Kidney capillary endothelial cell (primary cell): ENCODE measurements at places on chromosomes 2 and 18.
A peak's percentile ranks its signal among the peaks of the same experiment; 100 is the strongest.

DNA sequence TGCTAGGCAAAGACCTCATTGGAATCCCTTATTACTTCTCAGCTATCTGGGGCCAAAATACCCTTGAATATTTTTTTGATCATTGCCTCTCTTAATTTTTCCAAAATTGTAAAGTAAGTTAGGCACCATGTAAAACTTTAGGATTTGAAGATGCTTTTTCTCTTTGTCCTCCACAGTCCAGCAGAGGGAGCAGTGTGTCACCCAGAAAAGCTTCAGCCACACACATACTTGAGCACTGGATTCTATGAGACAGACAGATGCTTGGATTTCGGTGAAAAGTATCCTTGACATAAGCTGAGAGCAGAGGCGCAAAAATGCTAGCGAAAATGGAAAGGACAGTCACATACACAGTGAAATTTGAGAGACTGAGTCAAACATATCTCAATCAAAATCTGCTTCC, 74.7 kb upstream of the KCNJ3 start:
- peak; percentile 49 for DNase-seq

- DNase-seq = no peak
Measured at GRCh38 chr2:237648016-237648381, 20.6 kb downstream of the LRRFIP1 start.

GRCh38 chr2:45132551-45132950, 123.3 kb upstream of the SIX2 start:
- no peak for DNase-seq

GRCh38 chr18:3189884-3190283, 29.9 kb downstream of the MYOM1 start:
- DNase-seq = no peak

DNA sequence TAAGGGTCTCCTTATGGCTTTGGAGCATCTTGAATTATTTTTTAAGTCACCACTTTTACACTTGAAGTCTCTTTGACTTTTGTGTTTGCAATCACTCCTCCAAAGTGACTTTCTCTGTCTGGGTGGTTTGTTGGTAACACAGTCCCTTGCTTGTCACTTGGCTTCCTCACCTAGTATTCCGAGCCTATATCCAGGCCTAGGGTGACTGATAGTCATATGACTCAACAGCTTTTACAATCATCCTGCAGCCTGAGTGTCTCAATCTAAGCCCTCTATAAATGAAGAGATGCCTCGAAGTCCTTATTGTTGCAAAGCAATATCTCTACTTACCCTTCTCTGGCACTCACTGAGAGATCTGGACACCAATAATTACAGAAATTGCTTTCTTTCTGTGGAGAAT, 53.9 kb upstream of the SETBP1 start:
- no peak for DNase-seq

DNA sequence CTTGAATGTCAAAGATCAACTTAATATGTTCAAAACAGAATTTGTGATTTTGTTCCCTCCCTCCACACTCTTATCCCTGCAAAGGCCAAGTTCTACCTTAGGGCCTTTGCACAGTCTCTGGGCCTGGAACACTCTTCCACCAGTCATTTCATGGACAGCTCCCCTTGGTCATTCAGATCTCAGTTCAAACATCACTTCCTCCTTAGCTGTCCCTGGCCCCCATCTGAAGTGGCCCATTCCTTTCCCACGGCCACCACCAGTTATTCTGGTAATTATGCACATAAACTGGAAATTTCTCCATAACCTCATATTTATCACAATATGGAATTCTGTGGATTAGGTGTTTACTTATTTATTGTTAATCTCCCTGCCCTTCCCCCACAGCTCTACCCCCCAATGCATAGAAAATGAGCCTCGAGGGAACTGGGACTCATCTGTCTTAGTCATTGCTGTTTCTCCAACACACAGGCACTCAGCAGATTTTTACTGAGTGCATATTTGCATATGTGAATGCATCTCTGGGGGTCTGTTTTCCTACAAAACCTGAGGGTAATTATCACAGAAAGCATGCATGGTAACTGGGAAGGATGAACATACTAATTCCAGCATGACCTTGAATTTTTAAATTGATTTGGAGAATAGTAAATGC, 35.5 kb upstream of the SPTBN1 start:
- DNase-seq = no peak

DNA sequence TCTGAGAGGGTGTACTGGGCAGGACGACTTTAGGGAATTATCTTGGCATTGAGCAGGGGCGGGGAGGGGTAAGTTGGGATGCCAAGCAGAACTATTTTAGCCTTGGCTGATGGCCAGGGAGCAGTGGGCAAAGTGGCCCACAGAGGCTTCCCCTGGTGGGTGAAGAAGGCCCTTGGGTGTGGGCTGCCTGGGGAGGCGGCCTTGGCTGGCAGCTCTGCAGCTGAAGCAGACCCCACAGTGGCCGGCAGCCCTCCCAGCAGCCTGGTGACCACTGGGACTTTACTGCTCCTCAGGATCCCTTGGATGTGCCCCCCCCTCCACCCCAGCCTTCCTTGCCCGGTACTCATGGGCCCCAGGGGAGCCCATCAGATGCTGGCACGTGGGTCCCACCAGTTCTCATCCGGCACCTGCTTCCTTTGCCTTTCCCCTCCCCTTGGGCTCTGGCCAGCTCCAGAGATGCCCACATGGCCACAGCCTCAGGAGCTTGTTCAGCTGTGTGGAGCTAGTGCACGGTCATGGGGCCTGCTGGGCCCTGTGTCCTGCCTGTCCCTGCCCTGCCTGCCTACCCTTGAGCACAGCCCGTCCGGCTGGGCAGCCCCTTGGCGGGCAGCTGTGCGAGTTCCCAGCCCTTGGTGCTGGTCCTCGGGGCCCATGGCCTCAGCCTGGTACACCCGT, 122.1 kb upstream of the HS6ST1 start:
- DNase-seq = no peak

DNA sequence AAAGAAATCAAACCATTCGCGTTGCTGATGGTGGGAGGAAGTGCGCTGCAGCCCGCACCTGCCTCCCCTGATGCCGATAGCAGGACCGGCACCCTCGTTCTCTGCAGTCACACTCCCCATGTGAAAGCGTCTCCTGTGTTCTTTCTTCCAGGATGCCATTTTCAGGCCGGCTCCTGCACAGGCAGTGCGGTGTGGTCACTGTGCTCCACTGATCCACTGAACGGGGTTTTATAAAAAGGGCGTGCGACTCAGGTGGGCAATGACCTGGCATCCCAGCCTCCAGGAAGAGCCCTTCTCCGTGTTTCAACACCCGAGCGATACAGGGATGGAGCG, 88.3 kb upstream of the SNTG2 start:
- DNase-seq = no peak

- DNase-seq = peak; percentile 51
Measured at GRCh38 chr2:169141713-169142352, 72.5 kb downstream of the DHRS9 start.

GRCh38 chr2:127560201-127560930, 24.9 kb downstream of the MYO7B start:
- no peak for DNase-seq

- DNase-seq = no peak
Measured at GRCh38 chr18:25929787-25930186, 160.6 kb downstream of the SS18 start.

GRCh38 chr2:96584017-96584416, 47.5 kb downstream of the ARID5A start:
- DNase-seq = no peak

DNA sequence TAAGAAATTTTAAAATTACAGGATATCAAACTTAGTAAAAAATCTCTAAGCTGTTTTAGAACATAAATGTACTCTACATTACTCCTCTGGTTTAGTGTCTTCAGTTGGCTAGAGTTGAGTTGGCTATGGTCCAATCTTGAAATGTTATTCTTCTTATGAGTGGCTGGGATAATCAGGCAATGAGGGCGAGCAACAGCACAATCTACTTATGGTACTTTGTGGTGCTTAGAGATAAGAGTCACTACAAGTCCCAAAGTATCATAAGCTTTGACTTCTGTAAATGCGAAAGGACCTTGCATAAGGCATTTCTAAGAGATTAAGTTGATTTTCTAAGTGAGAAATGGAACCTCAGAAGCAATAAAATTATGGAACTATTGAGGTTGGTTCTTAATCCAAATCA, 361.7 kb downstream of the GPD2 start:
- DNase-seq = no peak

- DNase-seq = peak; percentile 84
Measured at GRCh38 chr2:30410217-30410616, 36.8 kb upstream of the LCLAT1 start.

GRCh38 chr2:235447210-235447609, 46.6 kb upstream of the AGAP1 start:
- DNase-seq = no peak

DNA sequence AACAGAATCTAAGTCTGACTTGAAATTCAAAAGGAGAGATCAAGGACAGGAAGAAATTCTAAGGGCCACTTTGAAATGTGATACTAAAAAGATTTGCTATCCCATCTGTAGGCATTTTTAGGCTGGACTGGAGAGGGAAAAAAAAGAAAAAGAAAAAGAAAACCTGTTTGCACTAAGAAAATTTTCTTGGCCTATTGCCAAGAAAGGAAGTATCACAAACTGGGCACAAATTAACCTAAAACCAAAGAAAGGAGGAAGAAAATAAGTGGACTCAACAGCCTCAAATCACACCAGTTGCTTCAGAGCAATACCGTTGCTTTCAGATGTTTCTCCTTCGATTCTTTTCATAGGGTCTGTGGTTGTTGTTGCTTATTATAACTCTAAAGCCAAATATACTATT, 287.9 kb upstream of the VRK2 start:
- DNase-seq = no peak

DNA sequence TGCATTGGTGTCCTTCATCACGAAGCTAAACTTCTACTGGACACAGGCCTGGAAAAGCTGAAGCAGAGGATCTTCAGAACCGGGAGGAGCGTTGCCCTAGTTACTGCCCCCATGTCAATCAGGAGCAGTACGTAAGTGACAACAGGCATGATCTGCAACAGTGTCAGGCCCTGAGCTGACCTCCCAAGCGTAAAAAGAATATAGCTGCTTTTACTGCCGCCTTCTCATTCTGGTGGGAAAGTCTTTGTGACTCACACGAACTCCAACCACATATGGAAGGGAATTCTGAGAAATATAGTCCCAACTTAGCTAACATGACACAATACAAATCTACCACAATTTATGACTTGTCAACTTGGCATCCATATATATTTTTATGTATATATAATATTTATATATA, 1007.7 kb upstream of the CDH2 start:
- DNase-seq = no peak

DNA sequence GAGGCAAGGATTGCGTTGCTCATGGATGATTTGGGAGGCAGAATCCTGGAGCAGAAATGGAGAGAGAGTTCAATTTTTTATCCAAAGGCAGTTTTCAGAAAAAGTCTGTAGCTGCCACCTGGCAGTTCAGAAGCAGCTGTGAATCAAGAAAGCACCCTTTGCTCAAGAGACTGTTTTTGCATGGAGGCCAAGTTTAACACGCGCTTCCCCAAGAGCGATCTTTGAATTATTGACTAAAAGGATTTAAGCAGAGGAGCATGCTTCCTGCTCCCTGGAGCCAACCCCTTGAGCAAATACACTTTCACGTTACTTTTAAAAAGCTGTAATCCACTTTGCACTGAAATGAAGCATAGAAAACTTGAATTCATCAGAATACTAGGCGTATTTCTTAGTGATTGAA, 252.4 kb downstream of the RNF144A start:
- no peak for DNase-seq

DNA sequence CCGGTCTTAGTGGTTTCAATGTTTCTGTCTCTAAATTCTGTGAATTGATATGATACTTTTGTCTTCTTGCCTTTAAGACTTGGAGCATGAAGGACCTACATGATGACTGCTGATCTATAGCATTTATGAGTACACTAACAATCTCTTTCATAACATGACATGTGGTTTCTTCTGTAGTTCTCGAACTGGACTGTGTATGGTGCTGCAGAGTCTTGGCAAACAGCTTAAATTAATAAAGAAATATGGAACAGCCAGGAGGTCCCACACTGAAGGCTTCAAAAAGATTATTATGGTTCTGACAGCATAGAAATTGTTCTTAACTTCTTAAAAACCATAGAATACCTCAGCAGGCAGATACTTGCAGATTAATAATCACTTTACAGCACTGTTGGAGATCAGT, 145.0 kb downstream of the DCC start:
- DNase-seq = no peak

DNA sequence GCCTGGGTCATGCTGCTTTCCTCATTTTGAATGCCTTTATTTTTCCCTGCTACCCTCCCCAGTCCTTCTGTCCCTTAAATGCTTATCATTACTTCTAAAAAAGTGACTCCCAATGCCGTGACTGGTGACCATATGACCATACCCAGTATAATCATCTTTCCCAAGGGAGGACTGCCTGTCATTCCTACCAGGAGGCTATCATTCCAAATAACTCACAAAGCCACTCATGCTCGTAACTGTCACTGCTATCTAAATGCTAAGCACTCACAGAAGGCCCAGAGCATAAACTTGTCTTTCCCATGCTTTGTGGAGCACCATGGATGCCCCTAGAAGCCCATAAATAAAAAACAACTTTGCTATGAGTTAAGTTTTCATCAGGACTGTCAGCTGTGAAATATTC, 38.7 kb upstream of the CREB1 start:
- DNase-seq = no peak

DNA sequence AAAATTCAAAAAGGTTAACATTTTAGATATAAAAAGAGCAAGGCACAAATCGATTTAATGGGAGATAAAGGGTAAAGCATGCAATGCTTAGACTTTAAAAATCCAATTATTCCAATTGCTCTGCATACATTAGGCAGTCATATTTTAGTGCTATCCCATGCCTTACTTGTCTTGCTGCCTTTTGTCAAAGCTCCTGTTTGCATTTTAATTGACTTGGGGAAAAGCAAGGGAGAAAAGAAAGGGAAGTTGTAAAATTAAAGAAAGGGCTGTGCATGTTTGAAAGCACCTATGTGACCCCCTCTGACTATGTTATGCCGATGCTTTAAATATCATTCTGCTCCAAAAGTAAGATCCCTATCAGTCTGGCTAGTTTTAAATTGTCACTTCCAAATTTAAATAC, 193.7 kb upstream of the VWC2L start:
- no peak for DNase-seq

DNA sequence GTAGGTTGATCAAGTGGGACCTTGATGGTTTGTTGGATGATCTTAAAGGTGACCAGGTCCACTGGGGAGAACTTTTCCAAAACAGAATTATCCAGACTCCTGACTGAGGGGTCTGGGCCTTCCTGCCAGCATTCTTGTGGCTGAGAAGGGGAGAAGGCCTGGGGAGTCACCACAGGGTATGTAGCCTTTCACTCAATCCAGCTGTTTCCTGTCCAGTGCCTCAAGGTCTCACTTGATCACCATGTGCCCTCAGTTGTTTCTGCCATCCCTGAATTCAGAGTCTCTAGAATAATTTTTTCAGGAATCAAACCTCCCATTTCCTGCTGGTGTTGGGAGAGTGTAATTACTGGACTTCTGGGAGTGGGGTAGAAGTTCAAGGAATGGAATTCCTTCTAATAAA, 54.4 kb upstream of the TANC1 start:
- DNase-seq = no peak

GRCh38 chr2:156909983-156910382, 347.5 kb upstream of the GALNT5 start:
- DNase-seq = no peak

- no peak for DNase-seq
Measured at GRCh38 chr2:18578033-18578432, 11.3 kb downstream of the NT5C1B start.

GRCh38 chr2:158936978-158937377, 31.5 kb upstream of the TANC1 start:
- peak; percentile 97 for DNase-seq
